ENCODE measurements at places on chromosomes 6 and 20.

- no peak for DNase-seq
Observed at GRCh38 chr6:105359419-105360370, 43.2 kb downstream of the PREP start.

DNA sequence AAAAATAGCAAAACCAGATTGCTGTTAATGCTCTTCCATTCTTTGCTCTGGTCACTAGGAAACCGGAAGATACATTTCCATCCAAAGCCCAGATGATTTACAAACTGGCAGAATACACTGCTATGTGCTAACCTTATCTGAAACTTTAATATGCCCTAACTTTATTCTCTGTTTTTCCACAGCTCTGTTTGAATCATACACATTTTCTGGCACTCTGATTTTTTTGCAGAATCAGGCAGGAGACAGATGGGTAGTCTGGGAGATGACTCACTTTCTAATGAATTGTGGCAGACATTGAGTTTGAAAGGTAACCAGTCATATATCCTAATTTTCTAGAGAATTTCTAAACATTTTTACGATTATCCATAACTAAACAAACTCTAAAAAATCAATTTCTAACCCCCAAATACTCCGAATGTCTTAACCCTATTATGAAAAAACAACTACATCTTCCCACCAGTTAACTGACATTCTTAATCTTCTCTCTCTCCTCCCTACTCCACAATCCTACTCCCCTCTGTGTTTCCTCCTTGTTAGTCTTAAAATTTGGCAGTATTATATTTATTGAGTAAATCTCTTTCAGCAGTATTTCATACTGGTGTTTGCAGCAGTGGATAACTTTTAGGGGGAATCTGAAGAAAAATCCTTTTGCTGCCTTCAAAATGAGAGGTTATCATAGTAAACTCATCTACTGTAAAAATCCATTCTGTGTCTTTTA lies 63.5 kb downstream of the MAN1A1 start:
- DNase-seq: no peak

GRCh38 chr6:167826230-167826895 lies 348 bp upstream of the AFDN start:
- peak; percentile 73 for DNase-seq

- no peak for DNase-seq
Observed at GRCh38 chr20:62183426-62184142, 756 bp downstream of the MTG2 start.

DNA sequence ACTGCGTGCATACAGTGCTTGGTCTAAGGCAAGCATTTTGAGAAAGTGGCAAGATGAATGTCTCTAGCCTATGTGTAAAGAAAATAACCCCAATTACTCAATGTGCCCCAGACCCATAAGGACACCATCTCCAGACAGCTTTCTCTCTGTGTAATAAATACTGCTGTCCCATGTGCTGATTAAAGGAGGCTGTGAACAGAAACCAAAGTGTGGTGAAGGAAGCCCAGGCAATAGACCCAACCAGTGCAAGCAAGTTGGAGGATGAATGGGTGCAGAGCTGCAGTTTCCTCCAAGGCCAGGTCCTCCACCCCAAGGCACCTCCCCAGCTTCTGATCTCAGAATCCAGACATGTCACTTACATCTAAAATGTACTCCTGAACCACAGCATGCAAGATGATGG lies 60.6 kb downstream of the TRAM2 start:
- no peak for DNase-seq

GRCh38 chr6:46490425-46491200 lies 636 bp downstream of the RCAN2 start:
- no peak for DNase-seq

DNA sequence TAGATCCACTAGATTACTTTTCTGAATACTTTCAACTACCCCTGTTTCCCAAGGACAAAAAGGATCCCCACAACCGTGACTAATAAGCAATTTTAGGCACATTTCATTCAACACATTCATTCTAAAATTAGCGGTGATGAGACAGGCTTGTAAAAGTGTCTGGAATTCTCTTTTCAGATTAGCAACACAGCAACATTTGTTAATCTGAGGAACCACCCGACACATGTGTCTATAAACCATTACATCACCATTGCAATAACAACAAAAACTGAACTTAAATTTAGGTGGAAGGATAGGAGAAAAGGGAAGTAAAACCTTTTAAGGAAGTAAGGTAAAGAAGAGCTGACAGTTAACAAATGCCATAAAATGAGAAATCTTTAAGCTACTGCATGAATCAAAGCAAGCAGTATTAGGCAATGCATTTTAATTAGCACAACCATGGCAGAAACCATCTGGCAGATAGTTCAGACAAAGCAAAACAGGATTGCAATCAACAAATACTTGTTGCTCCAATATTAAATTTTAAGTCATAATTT lies 49.1 kb downstream of the MAP3K7 start:
- no peak for DNase-seq

- no peak for DNase-seq
Observed at GRCh38 chr6:170019818-170020583, 268.6 kb downstream of the ERMARD start.

GRCh38 chr6:149316108-149316727 lies 1.3 kb upstream of the TAB2 start:
- DNase-seq: no peak

DNA sequence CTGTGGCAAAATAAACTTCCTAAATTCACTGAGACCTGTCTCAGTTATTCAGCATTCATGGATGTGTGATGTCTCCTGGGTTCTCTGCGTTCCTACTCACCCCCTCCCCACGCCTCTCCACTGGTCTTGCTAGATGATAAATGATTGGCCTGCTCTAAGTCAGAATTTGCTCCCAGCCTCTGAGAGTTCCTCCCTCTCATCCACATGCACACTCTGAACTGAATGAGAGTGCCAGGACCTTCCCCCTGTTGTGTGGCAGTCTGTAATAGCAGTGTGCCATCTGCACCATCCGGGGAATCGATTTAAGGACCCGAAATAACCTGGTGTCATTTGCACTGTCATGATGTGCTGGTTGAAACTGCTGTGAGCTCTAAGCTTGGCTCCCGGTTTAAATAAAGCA lies 135.8 kb upstream of the AFDN start:
- DNase-seq: no peak

GRCh38 chr20:9615118-9615517 lies 100.7 kb downstream of the LAMP5 start:
- DNase-seq: no peak

GRCh38 chr20:1266167-1266973 lies at the start of gene SNPH:
TSS of gene SNPH (plus strand) at chr20:1266294. CDS start at chr20:1296240, 29,946 bp downstream.
- peak; percentile 29 for DNase-seq

DNA sequence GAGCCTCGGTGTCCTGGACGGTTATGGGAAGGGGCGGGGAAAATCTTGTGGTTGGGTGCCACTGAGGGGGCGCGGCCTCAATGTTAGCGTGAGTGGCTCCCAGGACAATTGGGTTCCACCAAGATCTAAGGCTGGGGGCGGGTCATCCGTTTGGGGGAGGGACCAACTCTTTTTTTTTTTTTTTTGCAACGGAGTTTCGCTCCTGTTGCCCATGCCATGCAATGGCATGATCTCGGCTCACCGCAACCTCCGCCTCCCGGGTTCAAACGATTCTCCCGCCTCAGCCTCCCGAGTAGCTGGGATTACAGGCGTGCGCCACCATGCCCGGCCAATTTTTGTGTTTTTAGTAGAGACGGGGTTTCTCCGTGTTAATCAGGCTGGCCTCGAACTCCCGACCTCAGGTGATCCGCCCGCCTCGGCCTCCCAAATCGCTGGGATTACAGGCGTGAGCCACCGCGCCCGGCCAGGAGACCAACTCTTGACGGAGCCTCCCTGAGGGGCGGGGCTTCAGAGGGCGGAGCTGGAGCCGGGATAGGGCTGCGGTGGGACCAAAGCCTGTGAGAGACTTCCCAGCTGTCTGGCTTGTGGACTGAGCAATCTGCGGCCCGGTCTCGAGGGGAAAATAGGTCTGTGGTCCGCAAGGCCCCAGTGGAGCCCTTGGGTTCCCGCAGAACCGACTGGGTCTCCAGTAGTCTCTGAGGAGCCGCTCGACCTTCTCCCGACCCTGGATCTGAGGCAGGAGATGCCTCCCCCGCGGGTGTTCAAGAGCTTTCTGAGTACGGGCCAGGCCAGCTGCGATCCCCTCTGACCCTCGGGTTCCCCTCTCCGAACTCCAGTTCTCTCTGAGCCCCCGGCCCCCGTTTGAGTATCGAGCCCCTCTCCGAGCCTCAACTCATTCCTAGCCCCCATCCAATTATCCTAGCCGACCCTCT lies 1.1 kb downstream of the SPAG4 start:
- no peak for DNase-seq

GRCh38 chr20:62825333-62825985 lies 8.6 kb downstream of the COL9A3 start:
- DNase-seq: no peak

DNA sequence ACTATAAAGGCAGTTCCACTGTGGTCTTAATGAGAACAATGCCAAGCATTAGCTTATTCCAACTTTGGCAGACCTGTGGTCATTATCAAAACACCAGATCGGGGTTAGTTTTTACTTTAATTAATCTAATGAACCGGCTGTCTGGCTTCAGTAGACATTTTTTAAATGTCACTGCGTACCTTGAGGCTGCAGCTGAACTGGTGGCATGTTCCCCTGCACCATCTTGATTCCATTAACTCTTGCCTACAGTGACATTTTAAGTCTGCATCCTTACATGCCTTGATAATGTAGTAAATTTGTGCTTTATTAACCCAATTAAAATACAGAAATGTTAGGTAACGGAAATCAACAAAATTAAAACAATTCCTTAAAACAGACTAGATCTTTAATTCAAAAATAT lies 127.0 kb downstream of the KIF16B start:
- DNase-seq: no peak

GRCh38 chr6:78910591-78911171 lies 43.3 kb downstream of the IRAK1BP1 start:
- DNase-seq: no peak

- no peak for DNase-seq
Observed at GRCh38 chr6:124928851-124929250, 33.4 kb upstream of the RNF217 start.

GRCh38 chr20:62595491-62595890 lies 46.8 kb upstream of the SLCO4A1 start:
- no peak for DNase-seq

- no peak for DNase-seq
Observed at GRCh38 chr6:157258878-157259277, 64.4 kb downstream of the TMEM242 start.

DNA sequence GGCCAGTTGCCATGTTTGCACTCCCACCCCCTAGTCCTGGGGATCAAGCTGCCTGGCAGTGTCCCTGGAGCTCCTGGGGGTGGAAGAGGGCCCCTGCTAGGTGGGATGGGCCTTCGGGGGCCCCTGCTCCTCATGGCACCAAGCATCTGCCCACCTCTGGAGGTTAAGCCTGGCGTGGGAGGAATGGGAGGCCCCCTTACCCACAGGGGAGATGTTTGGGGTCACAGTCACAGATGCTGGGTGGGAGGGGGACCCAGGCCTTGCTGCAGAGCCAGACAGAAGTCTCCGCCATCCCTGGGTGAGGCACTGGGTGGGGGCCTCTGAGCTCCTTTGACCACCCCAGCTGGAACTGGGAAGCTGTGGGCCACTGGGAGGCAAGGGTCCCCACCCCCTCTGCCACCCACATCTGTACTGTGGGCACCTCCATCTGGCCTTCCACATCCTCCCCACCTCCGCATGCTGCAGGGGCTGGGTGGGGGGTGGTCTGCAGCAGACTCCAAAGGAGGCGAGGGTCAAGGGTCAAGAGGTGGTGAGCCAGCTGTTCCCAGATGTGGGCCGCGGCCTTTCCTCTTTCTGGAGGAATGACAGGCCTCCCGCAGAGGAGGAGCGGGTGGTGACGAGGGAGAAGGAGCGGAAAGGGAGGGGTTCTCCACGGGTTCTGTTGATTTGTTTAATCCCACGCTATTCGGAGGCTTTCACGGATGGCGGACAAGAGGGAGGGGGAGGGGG lies 41.5 kb downstream of the YTHDF1 start:
- DNase-seq: no peak

GRCh38 chr20:37837924-37838323 lies 65.0 kb upstream of the VSTM2L start:
- DNase-seq: no peak

- no peak for DNase-seq
Observed at GRCh38 chr20:36367907-36368799, 62.0 kb downstream of the DLGAP4 start.

GRCh38 chr6:159234102-159234553 lies 64.9 kb downstream of the FNDC1 start:
- no peak for DNase-seq

GRCh38 chr6:158763434-158764182 lies 55.6 kb downstream of the EZR start:
- no peak for DNase-seq

DNA sequence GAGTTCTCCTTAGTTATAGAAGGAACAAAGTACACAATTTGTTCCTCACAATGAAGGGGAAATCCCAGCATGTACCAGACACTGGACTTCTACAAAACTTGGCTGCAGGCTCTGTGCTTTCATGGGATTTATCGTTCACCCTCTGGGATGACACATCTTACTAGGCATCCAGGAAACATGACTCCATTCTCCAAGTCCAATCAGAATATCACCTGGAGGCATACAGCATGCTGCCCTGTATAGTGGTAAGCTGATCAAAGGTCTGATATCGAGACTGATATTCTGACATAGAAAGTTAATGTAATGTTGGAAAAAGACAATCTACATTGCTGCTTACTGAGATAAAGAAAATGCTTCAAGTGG lies 6.7 kb downstream of the RWDD2A start:
- no peak for DNase-seq

DNA sequence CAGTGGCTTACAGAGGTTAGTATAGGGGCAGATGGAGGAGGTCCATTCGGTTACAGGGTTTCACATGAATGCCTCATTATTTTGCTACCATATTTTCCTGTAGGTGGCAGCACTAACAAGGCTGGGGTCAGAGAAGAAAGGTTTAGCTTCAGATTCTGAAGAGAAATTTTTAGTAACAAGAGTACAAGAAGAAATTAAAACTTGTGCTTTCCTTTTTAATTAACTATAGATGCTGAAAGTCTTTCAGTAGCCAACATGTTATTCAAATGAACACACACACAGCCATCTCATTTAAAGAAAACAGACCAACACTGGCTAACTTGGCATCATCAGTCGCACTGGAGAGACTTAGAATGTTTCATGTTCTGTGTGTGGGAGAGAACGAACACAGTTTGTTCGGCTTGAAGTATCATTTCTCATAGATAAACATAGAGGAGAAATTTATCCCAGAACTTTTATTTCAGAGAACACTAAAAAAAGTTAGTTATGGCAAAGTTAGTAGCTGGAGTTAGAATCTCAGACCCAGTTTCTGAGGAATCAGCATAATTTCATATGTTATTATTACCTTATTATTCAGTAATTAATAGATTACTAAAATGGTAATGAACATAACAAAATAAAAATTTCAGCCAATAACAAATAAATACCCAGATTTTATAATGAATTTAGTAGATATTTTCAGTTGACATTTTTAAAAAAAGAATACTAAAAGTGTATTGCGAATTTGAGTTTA lies 314.0 kb upstream of the RSPO3 start:
- no peak for DNase-seq

- no peak for DNase-seq
Observed at GRCh38 chr6:147752689-147753403, 244.4 kb downstream of the SAMD5 start.
